Fibroblast of the aortic adventitia (primary cell): ENCODE measurements at places on chromosomes 6 and 20.

- no peak for DNase-seq
Measured at GRCh38 chr6:29872791-29873190, 45.2 kb downstream of the HLA-G start.

- no peak for DNase-seq
Measured at GRCh38 chr6:134238960-134239795, 78.7 kb downstream of the SGK1 start.

GRCh38 chr20:10469599-10469998, 34.5 kb downstream of the SLX4IP start:
- DNase-seq: peak; percentile 93

- peak; percentile 81 for DNase-seq
Measured at GRCh38 chr6:80638213-80639055, 532.0 kb downstream of the BCKDHB start.

DNA sequence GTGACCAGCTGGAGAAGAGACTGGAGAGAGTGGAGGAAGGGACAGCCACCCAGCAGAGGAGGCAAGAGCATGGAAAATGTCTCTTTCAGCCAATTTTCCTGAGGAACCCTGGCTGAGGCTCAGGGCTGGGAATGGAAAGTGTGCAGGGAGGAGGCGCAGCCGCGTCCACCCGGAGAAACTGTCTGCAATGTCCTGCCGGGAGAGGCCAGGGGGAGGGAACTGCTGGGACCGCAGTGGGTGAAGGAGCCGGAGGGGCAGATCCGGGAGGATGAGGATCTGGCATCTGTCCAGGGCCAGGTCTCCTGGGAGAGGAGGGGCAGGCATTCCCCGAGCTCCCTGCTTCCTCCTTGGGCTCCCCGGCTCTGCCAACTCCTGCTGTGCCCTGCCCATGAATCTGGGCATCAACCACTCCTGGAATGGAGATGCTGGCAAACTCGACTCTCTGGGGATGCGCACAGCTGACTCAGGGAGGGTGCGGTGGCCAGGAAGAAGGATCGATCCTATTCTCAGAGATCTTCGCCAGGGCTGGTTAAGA, 17.4 kb upstream of the HM13 start:
- DNase-seq: peak; percentile 74

GRCh38 chr20:237929-238328, 10.9 kb downstream of the DEFB129 start:
- DNase-seq: no peak

- DNase-seq: no peak
Measured at GRCh38 chr20:18727032-18727508, 86.5 kb upstream of the SCP2D1 start.

GRCh38 chr6:42302411-42302810, 84.8 kb upstream of the MRPS10 start:
- DNase-seq: peak; percentile 32

DNA sequence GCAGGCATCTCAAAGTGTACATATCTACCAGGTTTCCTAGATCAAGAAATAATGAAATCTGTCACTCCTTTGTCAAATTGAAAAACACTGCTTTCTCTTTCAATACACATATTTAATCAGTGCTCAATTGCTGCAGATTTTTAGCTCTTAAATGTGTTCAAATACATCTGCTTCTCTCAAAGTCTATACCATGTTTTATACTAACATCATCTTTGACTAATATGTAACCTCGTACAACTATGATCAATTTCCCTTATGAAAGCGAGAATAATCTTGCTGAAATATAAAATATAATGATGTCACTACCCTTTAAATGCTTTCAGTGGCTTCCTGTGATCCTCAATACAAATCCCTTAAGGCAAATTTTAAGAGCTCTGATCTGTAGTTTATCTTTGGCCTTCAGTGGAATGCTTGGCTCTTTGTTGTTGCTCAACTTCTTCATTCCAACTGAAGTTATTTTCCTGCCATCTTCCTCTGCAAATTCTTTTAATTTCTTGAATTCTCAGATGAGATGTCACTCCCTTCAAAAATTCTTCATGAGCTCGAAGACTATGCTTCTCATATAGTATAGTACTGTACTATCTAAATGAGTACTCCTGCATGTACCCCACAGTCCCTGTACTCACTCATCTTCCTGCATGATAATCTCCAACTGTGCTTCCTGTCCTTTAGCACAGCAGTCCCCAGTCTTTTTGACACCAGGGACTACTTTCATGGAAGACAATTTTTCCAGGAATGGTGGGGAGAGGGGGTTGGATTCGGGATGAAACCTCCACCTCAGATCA, 545.1 kb upstream of the GJE1 start:
- DNase-seq: peak; percentile 82

GRCh38 chr6:106064756-106065155, 21.4 kb upstream of the PRDM1 start:
- no peak for DNase-seq

- no peak for DNase-seq
Measured at GRCh38 chr6:67451874-67452273, 1183.2 kb upstream of the ADGRB3 start.

GRCh38 chr6:154847318-154847717, 114.1 kb downstream of the SCAF8 start:
- no peak for DNase-seq

DNA sequence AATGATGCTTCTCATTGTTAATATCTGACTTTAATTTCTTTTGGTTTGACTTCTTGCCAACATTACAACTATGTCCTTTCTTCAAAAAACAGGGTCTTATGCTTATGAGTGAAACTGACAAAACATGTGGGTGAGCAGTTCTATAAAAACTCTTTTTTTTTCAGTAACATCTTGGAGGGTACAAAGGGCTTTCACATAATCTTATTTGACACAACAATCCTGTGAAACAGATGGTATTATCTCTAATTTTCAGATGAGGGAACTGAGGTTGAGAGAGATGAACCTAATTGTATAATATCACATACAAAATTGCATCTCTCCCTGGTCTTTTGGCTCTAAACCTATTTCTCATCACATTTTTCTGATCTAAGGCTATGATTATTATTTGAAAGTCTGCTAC, 38.3 kb downstream of the MAPK14 start:
- DNase-seq: no peak

DNA sequence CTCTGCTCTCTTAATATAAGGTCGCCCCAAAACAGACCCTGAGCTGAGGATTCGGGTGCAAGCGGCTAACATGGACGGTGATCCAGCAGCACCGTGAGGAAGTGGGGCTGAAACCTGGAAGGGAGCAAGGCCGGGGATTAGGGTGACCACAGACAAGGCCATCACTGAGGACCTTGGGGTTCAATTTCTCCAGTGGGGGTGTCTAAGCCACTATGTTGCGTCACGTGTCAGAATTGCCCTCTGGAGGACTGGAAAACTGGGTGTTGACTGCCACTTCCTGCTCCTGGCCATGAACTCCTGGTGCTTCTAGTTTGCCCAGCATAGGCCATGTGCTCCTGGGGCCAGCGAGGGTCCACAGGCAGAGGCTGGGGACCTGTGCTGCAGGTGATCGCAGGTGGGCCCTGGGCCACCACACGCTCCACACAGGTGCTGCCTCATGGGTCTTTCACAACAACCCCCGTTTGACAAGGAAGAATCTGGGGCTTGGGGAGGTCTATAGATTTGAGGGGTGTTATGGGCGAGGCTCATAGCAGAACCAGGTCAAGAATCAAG, 101.9 kb downstream of the CDH26 start:
- DNase-seq: no peak

- no peak for DNase-seq
Measured at GRCh38 chr6:16959789-16960188, 142.1 kb upstream of the STMND1 start.

DNA sequence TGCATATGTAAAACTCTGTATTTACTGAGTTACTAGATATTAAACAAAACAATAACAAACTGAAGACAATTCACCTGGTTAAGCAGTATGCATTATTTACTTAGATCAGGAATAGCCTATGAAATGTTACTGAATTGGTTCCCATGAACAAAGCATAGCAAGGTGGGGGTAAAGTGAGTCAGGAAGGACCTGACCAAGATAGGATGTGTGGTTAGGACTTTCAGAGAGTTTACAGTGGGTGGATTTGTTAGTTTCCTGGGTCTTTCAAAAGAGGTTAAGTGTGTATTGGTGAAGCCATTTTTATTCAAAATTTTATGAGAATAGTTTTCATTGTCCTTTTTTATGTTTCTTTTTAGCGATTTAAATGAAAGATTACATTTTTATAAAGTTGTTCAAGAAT, 32.9 kb downstream of the TBPL1 start:
- no peak for DNase-seq

GRCh38 chr6:130933712-130934200, 106.5 kb downstream of the SMLR1 start:
- peak; percentile 68 for DNase-seq

GRCh38 chr6:90026216-90026615, 131.9 kb downstream of the GJA10 start:
- no peak for DNase-seq
